ENCODE measurements at places on chromosomes 5 and 9.

DNA sequence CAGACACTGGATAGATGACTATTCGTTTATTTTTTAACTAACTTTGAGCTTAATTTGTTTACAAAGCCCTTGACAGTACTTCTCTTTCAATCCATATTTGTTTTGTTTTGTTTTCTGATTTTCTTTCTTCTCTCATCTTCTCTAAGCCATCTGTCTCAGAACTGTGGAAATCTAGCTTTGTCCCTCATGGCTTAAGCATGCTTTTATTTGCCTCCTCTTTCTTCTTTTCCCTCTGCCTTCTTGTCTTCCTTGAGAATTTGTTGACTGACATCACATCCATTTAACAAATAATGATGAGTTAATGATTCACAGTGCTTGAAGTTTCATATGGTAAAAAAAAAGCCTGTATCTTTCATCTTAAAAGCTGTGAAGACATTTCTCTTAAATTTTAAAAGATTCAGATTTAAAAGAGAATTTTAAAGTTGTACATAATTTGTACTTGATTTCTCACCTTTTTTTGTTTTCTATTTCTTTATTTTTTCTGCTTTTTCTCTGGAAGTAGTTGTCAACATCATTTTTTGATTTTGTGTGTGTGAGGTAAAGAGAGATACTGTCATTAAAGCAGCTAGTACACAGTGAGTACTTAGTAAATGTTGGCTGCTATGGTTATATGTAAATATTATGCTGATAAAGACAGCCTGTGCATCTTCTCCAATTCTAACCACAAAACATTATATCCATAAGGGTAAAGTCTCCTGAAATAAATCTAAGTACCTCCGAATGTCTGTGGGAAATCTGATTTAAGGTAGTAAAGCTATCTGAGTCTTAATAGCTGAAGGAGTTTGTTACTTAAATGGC lies 13.9 kb upstream of the SGCD start:
- DNase-seq, result no peak

GRCh38 chr5:19782566-19782965 lies 205.4 kb downstream of the CDH18 start:
- DNase-seq, result no peak

DNA sequence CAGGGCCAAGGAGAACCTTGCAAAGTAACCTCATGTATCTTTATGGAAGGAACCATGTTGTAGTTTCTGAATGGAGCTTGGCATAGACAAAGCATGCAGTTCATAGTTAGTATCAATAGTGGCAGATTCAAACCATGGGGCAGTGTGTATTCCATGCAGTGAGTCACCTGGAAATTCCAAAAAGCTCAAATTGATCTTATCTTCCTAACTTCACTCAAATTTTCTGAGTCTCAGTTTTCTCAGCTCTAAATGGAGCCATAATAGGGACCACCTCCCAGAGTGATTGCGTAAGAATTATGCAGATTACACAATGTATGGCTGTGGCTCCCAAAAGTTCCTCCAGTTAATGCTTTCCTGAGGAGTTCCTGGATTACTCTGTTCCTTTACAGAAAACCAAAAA lies 549.9 kb upstream of the KLF4 start:
- DNase-seq, result no peak

DNA sequence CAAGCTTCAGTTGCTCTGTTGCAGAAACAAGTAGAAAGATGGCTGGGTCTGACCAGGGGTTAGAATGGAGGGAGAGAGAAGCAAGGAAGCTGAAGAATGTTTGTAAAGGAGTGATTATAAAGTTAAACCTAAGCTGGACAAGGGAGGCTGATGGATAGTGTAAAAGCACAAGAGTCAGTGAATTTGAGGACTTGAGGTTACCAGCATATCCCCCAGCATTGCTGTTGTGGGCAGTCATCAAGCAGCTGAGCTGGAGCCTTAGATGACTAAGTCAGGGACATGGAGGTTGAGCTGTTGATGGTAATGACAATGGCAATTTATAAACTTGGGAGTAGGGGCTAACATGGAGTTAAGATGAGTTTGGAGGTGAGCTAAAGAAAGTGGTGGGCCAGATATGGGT lies 131.5 kb downstream of the ERCC6L2 start:
- DNase-seq, result no peak

GRCh38 chr5:168317521-168318147 lies 26.2 kb downstream of the WWC1 start:
- DNase-seq, result no peak

DNA sequence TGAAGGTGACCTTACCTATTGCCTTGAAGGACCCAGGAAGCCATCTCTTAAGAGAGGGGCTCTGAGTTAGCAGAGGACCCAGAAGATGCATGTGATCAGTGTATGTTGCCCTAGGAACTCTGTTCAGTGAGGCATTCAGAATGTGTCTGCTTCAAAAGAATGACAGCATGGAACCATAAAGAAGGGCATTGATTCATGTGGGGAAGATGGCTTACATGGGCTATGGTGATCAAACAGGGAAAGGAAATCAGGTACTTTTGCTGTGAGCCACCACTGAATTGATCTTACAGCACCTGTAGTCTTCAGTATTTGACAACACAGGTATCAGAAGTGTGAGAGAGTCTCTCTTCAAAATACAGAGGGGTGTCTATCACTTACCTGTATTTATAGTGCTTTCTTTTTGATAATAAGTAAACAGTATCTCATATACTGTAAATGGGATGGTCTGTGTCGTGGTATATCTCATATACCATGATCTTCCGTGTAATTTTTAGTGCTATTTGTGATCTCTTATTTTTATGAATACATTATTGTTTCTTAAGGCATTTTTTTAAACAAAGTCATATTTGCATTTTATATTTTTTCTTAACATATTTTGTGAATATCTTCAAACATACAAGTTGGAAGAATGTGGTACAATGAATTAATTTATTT lies 57.0 kb downstream of the FOCAD start:
- DNase-seq, result no peak

GRCh38 chr5:68494771-68495170 lies 279.2 kb downstream of the PIK3R1 start:
- DNase-seq, result no peak

DNA sequence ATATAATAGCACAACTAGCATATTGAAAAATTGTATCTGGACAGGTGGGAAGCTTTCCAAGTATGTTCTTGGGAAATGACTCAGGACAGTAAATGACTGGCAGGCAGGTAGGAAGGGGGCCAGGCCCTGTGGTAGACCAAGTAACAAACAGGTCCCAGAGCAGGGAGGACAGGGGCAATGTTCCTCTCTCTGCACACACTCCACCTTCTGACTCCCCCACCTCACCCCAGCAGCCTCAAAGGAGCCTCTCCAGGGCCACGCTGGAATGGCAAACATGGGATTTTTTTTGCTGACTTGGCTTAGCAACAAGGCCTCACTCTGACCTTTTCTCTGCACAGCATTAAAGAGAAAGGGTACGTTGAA lies 31.1 kb upstream of the IQGAP2 start:
- no peak for DNase-seq

DNA sequence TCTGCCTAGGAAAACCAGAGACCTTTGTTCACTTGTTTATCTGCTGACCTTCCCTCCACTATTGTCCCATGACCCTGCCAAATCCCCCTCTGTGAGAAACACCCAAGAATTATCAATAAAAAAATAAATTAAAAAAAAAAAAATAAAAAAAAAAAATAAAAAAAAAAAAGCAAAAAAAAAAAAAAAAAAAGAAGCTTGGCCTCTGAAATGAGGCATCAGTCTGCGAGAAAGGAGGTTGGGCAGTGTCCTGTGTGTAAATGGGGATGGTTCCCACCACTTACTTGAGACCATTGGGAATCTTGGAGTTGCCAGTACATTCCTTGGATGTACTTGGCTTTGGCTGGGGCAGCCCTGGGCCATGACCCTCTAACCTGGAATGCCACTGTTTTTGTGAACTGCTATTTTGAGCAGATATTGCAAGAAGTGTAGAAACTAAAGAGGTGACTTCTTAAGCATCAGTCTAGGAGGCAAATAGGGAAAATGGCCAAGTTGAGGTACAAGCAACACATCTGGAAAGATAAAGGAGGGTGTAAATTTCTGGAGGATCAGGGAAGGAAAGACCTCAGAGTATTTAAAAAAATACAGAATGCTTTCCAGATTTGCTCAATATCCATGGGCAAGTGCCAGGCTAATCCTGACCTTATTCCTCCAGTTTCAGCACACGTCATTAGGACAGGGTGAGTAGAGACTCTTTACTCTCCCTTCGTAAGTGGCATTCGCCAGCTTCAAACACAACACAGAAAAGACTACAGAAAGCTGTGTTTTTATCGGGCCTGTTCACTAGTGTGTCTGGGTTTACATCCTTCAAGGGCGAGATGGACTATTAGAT lies 58.1 kb downstream of the HSPA4 start:
- no peak for DNase-seq

GRCh38 chr9:137441289-137441934 lies at the start of gene ENTPD8:
ENTPD8 (minus strand) TSS chr9:137441357; CDS start chr9:137438285, 3,072 bp downstream.
- DNase-seq, result no peak
